ENCODE measurements at places on chromosomes 5 and 9.

GRCh38 chr5:172446336-172447051 lies 7.8 kb downstream of the SH3PXD2B start:
- no peak for DNase-seq

DNA sequence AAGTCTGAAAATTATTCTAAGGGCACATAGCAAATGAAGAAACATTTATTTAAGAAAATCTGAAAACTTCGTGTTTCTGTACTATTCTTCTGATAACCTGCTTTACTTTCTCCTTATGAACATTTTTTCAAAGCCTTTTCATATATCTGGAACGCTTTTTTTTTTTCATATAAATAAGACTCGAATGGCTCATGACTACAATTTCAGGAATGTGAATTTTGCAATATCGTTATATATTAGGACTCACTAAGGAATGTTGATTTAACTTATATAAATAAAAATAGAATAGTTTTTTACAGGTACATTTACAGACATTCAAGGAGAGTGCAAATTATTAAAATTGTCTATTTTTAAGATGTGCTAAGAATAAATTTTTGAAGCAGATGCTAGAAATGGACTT lies 42.9 kb downstream of the GPBP1 start:
- DNase-seq, result no peak

- no peak for DNase-seq
These were observed 47.5 kb upstream of the CLK4 start for GRCh38 chr5:178674334-178674733.

DNA sequence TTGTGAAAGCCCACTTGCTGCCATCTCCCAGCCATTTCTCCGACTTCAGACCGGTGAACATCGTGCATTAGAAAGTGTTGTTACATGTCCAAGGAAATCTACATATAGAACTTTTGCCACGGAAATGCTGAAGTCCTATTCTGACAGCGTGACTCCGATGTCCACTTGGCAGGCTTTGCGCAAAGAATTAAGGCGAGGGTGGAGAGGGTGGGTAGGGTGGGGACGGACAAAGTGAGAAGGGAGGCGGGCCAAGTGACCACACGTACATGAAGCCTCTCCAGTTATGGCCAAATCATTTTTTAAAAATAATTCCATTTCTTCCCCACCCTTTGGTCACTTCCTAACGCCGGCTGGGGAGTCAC lies 460 bp upstream of the ACO1 start:
- DNase-seq, result no peak

GRCh38 chr9:79371948-79372555 lies 199.7 kb upstream of the TLE4 start:
- DNase-seq, result no peak
